Cardiac fibroblast (primary cell): ENCODE measurements at places on chromosomes 1 and 21.

DNA sequence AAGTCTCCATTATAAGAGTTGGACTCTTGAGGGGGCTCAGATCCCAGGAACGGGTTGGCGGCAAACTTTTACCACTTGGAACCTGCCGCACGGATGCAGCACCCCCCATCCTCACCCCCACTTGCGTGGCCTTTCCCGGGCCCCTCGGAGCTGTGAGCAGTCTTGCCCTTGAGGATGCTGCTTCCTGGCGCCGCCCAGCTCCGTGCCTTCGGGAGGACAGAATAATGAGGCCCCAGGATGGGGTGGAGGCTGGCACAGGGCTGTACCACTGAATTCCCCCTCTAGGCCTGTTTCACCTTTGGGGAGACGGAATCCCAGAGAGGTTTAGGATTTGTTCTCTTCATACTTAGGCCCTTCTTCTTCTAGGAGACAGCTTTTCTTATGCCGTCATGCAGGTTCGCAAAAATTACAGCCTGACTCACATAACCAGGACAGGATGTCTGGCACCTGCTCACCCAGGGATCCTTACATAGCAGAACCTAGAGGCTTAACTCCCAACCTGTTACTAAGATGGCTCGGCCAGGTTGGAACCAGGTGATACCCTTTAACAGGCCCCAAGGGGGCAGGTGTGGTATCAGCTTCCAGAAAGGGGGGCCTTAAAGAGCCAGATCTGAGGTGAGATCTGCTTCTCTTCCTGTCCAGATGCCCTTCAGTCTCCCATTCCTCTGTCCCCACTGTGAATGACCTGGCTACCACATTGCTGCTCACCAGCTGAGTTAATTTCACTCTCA is 1.5 kb downstream of the TRNP1 start:
- DNase-seq, result no peak

DNA sequence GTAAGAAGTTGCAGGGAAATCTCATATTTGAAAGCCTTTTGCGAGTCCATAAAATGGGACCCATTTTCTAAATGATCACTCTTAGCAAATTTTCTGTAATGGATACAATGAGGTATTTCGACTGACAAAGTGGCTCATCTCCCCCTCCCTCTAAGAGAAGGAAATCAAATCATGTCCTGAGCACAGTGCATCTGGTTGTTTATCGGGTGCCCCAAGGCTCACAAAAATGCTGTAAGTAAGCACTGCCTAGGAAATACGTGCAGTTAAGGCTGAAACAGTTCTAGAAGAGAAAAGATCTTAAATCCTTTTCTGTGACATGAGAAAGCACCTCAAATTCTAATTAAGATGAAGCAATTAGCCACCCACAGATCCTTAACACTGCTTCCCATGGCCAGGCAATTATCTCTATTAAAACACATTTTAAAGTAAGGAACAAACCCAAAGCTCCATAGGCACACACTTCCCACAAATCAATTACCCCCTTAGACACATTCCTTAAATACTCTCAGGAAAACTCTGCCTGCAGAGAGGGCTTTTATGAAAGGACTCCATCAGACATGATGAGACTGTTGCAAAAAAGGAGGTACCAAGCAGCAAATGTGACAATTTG is 216.3 kb downstream of the KCNH1 start:
- DNase-seq, result no peak

- no peak for DNase-seq
Observed at GRCh38 chr1:227996187-227996950, 10.4 kb upstream of the WNT3A start.

- DNase-seq, result no peak
Observed at GRCh38 chr1:224500796-224501195, 66.2 kb upstream of the WDR26 start.

DNA sequence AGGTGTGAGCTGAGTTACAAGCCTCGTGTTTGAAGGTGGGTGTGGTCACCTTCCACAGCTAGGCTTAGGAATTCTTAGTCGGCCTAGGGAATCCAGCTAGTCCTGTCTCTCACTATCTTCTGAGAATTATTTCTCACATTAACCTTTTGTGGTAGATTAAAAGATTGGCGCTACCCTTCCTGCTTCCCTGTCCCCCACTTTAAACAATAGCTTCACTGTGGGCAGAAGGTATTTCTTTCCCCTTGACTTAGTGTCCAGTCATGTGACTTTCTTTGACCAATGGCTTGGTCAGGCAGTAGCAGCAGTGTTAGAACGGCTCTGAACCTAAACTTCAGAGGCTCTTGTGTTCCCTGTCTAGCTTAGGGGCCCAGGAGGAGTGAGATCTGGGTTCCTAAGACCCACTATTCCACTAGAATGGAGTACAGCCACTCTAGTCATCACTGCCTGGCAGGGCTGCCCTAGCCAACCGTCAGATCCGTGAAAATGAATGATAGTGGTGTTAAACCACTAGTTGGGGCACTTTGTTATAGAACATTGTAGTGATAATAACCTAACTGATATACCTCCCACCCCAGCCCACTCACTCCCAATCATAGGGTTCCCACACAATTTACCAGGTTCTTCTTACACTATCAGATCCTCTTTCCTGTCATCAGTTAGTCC is 13.9 kb upstream of the C1orf141 start:
- peak; percentile 4 for DNase-seq

DNA sequence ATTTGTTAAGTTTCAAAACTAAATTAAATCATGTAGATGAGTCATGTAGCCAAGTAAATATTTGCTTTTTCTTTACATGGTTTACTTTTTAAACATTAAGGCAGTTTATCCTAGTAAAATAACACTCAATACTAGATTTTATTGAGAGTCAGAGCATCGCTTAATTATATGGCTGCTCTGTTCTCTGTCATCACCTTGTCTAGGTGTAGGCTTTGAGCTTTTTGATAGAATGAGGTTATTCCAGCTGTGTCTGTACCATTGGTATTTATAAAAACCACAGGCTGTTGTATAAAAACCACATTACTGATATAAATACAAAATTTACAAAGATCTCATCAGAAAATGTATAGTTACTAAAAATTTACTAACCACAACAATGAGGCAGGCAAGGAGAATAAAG is 42.5 kb upstream of the GPR52 start:
- no peak for DNase-seq

GRCh38 chr1:180842052-180842451 is 70.6 kb upstream of the KIAA1614 start:
- DNase-seq, result peak; percentile 91

DNA sequence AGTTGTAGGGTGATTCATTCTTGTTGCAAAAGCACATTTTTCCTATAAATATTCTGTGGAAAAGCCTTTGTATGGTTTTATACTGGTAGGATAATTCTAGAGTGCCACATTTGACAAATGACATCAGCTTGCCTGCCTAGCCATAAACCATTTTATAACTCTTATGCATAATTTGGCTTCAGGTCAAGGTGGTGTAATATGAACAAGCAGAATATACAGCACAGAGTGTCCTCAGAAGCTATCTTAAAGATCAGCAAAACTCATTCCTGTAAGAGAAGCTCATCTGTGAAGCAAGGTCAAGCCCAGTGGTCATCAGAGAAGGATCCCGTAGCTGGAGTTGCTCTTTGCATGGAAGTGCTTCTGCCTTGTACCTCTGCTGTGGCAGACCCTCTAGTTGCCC is 24.0 kb upstream of the C1orf21 start:
- DNase-seq, result peak; percentile 68

DNA sequence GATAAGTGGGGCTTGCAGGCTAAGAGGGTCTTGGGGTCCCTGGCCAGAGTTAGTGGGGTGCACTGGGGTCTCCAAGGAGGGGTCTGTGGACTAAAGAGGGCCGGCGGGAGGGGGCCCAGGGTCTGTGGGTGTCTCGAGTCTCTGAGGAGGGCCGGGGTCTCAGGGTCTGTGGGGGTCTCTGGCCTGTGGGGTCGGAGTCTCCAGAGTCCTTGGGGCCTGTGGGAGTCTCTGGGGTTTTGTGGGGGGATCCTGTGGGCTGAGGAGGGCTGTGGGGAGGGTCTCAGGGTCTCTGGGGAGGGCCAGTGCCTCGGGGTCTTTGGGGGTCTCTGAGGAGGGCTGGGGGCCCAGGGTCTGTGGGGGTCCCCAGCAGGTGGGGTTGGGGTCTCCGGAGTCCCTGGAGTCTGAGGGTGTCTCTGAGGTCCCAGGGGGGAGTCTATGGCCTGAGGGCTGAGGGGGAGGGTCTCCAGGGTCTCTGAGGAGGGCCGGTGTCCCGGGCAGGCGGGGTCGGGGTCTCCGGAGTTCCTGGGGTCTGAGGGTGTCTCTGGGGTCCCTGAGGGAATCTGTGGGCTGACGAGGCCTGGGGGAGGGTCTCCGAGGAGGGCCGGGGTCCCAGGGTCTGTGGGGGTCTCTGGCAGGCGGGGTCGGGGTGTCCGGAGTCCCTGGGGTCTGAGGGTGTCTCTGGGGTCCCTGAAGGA is 628 bp upstream of the PLEKHM2 start:
- DNase-seq, result no peak

- no peak for DNase-seq
Observed at GRCh38 chr1:68379085-68379478, 70.7 kb downstream of the RPE65 start.

DNA sequence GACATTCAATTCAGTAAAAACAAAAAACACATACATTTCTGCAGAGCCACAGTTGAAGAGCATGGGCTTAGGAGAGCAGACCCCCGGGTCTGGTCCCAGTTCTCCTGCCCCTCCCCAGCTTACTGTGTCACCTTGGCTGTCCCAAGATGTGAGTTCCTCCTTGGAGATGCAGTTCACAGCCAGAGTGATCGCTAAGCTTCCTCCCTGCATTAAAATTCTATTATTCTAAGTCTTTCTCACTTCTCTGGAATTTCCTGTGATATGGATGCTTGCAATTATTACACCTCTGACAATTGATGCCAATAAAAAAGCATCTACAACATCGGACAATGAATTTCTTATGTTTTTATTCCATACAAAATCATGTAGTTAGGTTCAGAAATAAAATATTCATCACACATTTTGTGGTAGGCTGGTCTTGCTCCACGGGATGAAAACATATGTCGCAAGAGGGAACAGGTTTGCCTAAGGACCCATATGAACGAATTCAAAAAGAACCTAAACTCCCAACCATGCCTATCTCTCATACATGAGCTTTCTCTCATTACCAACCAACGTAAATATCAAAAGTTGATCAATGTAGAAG is 328.5 kb upstream of the RUNX1 start:
- DNase-seq, result no peak

DNA sequence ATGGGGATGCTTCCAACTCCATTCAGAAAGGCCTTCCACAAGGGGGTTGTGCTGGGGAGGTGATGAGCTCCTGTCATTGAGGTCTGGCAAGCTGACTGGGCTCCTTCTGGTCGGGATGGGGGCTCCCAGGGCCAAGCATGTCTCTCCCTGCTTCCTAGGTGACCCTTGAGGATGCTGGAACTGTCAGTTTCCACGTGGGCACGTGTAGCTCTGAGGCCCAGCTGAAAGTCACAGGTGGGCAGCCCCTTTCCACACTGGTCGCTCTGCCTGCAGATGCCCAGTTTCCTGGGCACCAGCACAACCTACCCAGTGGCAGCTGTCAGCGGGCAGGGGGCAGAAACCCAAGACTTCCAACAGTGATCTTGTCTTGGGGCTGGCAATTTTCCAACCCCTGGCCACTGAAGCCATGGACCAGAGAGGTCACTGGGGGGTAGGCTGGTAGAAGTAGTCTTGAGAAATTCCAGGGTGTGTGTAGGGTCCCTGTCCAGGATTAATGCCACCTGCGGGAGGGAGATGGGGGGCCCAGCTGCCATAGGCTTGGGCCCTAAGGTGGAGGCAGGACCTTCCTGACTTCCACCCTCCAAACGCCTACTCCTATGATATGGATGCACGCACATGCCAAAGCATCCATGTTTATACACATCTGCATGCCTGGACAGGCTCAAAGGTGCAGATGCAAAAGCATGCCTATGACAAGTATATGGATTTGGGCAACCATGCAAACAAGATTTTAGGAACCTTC is 97.1 kb downstream of the TRIM11 start:
- DNase-seq, result no peak

DNA sequence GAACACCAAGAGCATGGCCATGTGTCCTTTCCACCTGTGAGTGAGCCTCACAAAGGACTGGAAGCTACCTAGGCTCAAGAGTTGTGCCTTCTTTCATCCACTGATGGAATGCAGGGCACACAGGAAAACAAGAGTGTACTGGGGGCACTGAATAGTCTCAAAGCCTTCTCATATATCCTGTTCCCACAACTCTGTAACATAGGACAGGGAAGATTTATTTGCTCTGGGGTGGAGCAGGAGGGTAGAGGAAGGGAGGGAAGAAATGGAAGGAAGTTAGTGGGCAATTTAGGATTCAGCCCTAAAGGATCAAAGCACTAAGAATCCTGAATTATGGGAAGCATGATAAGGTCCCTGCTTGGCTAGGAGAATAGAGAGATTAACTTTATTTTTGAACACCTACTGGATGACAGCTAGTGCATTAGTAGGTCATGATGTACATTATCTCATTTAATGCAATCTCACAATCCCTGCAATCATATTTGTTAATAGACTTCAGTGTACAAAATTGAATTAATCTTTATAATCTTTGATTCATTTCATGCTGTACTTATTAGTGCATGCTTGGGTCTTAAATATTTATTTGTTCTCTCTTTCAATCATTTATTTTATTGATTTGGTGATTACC is 27.0 kb upstream of the RGS16 start:
- no peak for DNase-seq

- DNase-seq, result no peak
Observed at GRCh38 chr1:152061952-152062351, 25.1 kb upstream of the S100A11 start.

GRCh38 chr1:26832249-26832960 is 5.9 kb downstream of the ZDHHC18 start:
- DNase-seq, result no peak

DNA sequence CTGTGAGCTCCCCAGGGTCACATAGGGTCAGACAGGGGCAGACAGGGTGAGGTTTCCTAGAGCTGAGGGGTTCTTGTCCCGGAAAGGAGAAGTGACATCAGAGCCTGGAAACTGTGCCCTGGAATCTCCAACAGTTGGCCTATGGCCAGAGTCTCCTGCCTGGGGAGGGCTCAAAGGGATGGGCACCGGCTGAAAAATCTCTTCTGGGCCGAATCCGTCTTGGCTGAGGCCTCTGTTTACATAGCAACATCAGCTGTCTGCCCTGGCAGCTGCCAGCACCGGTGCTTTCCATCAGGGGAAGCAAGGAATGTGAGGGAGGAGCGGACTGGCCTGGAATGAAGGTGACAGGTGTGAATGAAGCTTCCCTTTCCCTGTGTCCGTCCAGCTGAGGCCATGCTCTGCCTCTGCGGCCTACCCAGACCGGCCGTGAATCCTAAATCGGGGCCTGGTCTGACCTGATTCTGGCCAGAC is 30.7 kb downstream of the VASH2 start:
- DNase-seq, result no peak

GRCh38 chr1:203597331-203598090 is 29.1 kb upstream of the ATP2B4 start:
- no peak for DNase-seq

- no peak for DNase-seq
Observed at GRCh38 chr1:230306169-230306568, 120.0 kb downstream of the PGBD5 start.

GRCh38 chr1:220371324-220371723 is 99.1 kb upstream of the RAB3GAP2 start:
- DNase-seq, result no peak

DNA sequence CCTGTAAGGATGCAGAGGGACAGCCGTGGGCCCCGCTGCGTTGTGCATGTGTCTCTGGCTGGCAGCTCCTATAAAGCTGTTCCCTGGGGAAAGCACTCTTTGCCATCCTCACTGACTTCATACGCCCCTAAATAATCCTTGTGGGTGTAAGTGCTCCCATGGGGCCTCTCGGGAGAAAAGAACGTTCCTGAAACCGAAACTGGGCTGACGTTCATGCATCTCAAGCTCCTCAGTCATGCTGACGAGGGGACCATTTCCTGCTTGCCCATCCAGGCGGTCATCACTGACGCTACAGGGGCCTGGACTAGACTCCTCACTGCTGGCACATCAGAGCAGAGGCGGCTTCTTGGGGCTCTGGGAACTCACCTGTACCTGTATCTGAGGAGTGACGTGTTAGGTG is 73.1 kb upstream of the USP24 start:
- DNase-seq, result no peak
